Activated T-cell treated with anti-CD3 and anti-CD28 coated beads for 1 hour (primary cell): ENCODE measurements at places on chromosomes 1 and 21.

DNA sequence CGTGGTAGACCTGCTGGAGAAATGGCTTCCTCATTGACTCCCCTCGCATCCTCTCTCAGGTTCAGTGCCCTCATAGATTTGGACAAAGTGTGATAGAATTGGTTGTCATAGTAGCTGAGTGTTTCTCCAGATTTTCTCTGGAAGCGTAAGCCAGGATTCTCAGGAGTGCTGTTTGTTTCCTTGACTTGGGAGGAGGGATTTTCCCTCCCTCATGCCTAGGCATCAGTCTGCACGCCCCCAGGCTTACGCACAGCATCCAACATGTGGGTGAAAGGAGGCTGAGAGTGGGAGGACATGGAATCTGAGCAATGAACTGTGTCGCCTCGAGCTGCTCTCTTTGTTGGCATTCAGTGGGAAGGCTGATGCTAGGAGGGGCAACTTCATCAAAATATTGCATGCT lies 503.5 kb downstream of the LTN1 start:
- no peak for DNase-seq

DNA sequence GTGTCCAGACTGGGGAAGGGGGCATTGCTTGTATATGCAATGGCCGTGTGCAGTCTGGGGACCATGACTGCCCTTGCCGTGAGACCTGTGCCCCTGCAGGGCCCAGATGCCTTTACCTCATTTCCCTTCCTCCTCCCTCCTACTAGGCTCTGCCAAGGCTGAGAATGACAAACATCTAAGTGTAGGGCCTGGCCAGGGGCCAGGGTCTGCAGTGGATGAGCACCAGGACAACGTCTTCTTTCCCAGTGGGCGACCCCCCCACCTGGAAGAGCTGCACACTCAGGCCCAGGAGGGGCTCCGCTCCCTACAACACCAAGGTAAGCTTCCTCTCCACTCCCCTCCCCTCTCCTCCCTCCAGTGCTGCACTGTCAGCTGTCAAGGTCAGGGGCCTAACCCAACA lies 49.5 kb downstream of the YARS1 start:
- no peak for DNase-seq

- no peak for DNase-seq
Observed at GRCh38 chr1:220012259-220012658, 34.0 kb downstream of the EPRS1 start.

- DNase-seq: no peak
Observed at GRCh38 chr1:114149211-114149610, 4.5 kb downstream of the SYT6 start.

- DNase-seq: no peak
Observed at GRCh38 chr1:210677533-210677932, 348.8 kb downstream of the HHAT start.

- DNase-seq: no peak
Observed at GRCh38 chr1:6172549-6172948, 7.6 kb downstream of the CHD5 start.

- no peak for DNase-seq
Observed at GRCh38 chr21:45403825-45404729, 888 bp upstream of the COL18A1 start.
